Activated CD4-positive, CD25-positive, alpha-beta regulatory T cell (primary cell): ENCODE measurements at places on chromosomes 12 and 14.
A peak's percentile ranks its signal among the peaks of the same experiment; 100 is the strongest.

- DNase-seq = no peak
These were observed 3.2 kb downstream of the CATSPERB start for GRCh38 chr14:91728616-91729183.

- no peak for DNase-seq
These were observed 129.1 kb upstream of the TMCC3 start for GRCh38 chr12:94779485-94779884.

DNA sequence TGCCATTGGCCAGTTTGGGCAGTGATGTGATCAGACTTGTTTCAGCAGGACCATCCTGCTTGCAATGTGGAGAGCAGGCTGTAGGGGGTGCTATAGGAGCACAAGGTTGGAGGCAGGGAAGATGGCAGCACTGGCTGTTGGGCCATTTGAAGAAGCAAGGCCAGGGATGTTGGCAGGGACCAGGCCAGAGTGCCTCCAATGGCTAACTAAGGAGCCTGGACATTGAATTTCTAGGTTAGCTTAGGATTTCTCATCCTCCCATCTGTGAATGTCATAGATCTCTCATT is 23.5 kb downstream of the FGF23 start:
- DNase-seq = peak; percentile 5

DNA sequence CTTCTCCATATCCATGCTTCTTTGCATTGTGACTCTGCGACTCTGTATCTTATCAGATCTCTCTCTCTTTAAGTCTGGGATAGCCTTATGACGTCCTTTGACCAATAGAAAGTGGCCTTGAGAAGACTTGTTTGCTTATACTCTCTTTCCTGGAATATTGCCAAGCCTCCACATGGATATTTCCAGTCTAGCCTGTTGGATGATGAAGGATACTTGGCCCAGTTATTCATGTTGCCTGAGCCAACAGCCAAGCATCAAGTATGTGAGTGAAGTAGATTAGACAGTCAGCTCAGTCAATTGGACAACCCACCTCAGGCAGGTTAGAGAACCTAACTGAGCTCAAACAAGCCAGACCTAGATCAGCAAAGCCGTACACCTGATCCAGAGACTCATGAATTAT is 864.2 kb upstream of the MGAT4C start:
- DNase-seq = no peak
